ENCODE measurements at places on chromosomes 6 and 20.
A peak's percentile ranks its signal among the peaks of the same experiment; 100 is the strongest.

- H3K27me3 ChIP-seq: peaks cover 4% of the 10 kb centered on the region
- no peaks in the 10 kb centered on the region for H3K36me3 ChIP-seq
- no peak for DNase-seq
These were observed 26.3 kb upstream of the SASH1 start for GRCh38 chr6:148316308-148316707.

- H3K27ac ChIP-seq: no peak overlapping the region
- no peak for DNase-seq
- H3K4me3 ChIP-seq: no peak overlapping the region
- no peaks in the 10 kb centered on the region for H3K36me3 ChIP-seq
- H3K27me3 ChIP-seq: no peaks in the 10 kb centered on the region
These were observed 451.0 kb upstream of the MARCKS start for GRCh38 chr6:113406048-113406695.

- H3K27ac ChIP-seq: peak overlapping the region; percentile 48
- H3K27me3 ChIP-seq: no peaks in the 10 kb centered on the region
- no peak for DNase-seq
- H3K4me3 ChIP-seq: no peak overlapping the region
- H3K36me3 ChIP-seq: peaks cover 84% of the 10 kb centered on the region
These were observed 143.5 kb upstream of the SUPT3H start for GRCh38 chr6:45521226-45521625.

DNA sequence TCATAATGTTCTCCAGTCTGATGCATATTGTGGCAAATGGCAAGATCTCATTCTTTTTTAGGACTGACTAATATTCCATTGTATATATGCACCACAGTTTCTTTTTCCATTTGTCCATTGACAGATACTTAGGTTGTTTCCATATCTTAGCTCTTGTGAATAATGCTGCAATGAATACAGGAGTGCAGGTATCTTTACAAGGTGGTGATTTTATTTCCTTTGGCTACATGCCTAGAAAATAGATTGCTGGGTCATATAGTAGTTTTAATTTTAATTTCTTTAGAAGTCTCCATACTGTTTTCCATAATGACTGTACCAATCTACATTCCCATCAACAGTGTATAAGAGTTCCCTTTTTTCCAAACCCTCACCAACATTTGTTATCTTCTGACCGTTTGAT lies 97.5 kb downstream of the TRMT11 start:
- H3K27ac ChIP-seq: no peak overlapping the region
- DNase-seq: no peak
- H3K4me1 ChIP-seq: peaks cover 12% of the 10 kb centered on the region
- no peaks in the 10 kb centered on the region for H3K27me3 ChIP-seq
- no peaks in the 10 kb centered on the region for H3K36me3 ChIP-seq

DNA sequence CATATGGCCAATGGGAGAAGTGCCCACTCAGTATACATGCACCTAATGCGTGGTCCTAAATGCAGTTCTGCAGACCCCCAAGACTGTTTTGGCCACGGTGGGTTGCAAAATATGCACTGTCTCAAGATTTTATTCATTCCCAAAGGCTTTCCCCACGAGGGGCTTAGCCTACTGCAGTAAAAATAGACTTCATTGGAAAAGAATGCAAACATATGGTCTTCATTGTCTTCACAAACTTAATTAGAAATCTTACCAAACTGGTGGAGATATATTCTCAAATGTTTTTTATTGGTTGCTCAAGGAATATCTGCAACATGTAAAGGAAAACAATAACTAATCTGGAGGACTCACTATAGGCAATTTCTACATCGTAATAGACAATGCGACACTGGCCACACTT lies 31.6 kb upstream of the PRL start:
- no peaks in the 10 kb centered on the region for H3K27me3 ChIP-seq
- H3K4me3 ChIP-seq: no peak overlapping the region
- H3K4me1 ChIP-seq: no peaks in the 10 kb centered on the region
- no peaks in the 10 kb centered on the region for H3K36me3 ChIP-seq
- no peak overlapping the region for H3K27ac ChIP-seq

GRCh38 chr6:109237077-109237985 lies 142.0 kb downstream of the CEP57L1 start:
- DNase-seq: peak; percentile 16
- peak overlapping the region; percentile 46 for H3K4me3 ChIP-seq
- peak overlapping the region; percentile 79 for H3K27ac ChIP-seq
- H3K27me3 ChIP-seq: no peaks in the 10 kb centered on the region
- H3K4me1 ChIP-seq: peaks cover 18% of the 10 kb centered on the region
- H3K36me3 ChIP-seq: peaks cover 5% of the 10 kb centered on the region

Data from activated T-helper 2 cell treated with anti-CD3 and anti-CD28 coated beads, Interferon-gamma antibody, Interleukin-2, Interleukin-4, amounts not matched to agents 10 μg/mL and 5 μg/mL and 100 μg/mL, durations not matched to agents 14 hours and 24 hours and 36 hours (primary cell).